ENCODE measurements at places on chromosomes 4 and X. TPM values are rescaled to one million over a fixed set of nuclear protein-coding genes. Genes with fewer than 3 reads are reported as not detected.

DNA sequence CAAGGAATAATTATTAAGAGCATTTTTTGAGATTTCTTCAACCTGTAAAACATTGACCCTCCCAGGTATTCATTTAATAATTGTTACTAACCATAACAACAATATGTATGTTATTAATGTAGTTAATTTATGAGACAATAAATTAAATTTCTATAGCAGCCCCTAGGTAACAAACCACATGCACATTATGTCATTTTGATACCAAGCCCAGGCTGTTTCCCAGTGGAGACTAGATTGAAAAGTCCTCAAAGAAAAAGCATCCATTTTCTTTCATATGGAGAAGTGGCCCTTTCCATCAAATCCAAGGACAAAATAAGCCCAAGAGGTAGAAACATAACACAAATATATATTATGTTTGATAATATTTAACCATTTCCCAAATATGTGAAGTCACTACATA is 104.3 kb upstream of the GK2 start:
- no peak for ATAC-seq

DNA sequence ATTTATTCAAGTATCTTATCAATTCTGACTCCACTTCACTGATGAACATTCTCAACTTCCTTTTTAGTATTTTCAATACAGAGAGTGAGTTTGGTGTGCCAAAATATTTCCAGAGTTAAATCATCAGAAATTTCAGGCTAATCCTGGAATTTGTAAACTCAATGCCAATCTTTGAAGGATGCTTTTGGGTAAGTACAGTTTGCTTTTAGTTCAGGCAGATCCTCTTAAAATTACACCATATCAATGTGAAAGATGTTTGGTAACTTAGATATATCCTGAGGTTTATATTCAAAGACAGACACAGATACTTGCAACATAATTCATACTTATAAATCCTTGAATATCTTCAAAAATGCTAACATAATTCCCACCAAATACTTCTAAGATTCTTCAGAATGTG is 76.0 kb upstream of the FAM47B start:
- ATAC-seq = no peak

GRCh38 chr4:139619644-139620043 is 46.0 kb upstream of the MGST2 start:
- no peak for ATAC-seq

The IL21 gene
- total RNA-seq = not detected

- ATAC-seq = no peak
These were observed 691.5 kb downstream of the KCTD8 start for GRCh38 chr4:43757147-43757546.

- no peak for ATAC-seq
These were observed 6.8 kb downstream of the NKX6-1 start for GRCh38 chr4:84492290-84492689.

DNA sequence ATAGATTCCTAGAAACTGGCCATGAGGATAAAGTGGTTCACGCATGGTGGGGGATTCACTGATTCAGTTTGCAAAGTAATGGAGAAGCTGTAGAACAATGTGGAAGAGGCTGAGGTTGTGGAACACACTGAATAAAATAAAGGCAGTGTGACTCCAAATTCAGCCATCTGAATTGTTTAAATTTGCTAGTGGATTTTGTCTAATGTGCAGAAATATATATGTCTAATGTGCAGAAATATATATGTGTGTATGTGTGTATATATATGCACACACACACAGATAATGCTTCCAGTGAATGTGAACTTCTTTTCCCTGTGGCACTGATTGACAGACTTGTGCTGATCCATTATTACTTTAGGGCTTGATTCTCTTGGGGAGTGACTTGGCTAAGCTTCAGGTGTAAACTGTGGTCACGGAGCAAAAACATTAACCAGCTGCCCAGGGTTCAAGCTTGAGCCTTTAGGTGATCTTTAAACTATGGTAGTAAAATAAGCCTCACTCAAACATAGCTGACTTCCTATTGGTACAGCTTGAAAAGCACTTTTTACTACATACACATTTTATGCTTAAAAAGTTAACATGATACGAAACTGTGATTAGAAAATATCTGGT is 3.5 kb downstream of the STBD1 start:
- ATAC-seq = no peak

- no peak for ATAC-seq
These were observed 22.8 kb upstream of the PDE6B start for GRCh38 chr4:602559-602942.

The IL3RA gene
- 10.2 TPM for total RNA-seq

The HTN1 gene
- not detected for total RNA-seq

The VCX gene
- total RNA-seq = not detected

The GABRE gene
- total RNA-seq = 2.6 TPM

DNA sequence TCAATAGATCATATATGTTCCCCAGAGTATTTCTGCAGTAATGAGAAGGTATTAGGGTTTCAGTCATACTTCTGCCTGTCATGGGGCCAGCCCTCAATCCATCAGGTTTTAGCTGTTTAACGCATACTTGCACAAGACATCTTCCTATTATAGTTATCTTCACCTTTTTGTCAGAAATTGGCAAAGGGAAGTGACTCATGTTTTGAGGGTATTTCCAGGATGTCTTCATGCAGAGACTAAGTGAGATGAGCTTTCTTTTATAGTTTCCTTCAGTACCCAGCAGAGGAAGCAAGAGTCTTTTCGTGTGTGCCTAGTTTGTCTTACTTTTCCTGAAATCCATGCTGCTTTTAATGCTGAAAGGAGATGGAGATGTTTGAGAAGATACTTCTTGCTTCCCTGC is 9.5 kb downstream of the CSTF2 start:
- ATAC-seq = no peak

GRCh38 chr4:2762048-2762447 is 5.9 kb upstream of the TNIP2 start:
- ATAC-seq = no peak

DNA sequence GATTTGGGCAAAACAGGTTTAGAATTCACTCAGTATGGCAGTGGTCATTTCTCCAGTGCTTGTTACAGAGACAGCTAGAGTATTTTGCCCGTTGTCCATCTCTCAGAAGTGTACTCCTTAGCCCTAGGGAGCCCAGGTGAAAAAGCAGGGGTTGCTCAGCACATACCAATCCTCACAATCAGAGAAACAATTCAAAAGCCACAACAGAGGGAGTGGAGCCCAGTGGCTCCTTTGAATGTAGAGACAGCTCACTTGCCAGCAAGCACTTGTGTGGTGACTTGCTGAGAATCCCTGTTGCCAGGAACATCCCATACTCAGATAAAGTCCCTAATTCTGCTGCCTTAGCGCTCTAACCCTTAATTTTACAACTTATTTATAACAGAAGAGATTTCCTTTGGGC is 1488.3 kb downstream of the RPA4 start:
- no peak for ATAC-seq

- ATAC-seq = no peak
These were observed 230.9 kb downstream of the IQCM start for GRCh38 chr4:149584722-149585121.

DNA sequence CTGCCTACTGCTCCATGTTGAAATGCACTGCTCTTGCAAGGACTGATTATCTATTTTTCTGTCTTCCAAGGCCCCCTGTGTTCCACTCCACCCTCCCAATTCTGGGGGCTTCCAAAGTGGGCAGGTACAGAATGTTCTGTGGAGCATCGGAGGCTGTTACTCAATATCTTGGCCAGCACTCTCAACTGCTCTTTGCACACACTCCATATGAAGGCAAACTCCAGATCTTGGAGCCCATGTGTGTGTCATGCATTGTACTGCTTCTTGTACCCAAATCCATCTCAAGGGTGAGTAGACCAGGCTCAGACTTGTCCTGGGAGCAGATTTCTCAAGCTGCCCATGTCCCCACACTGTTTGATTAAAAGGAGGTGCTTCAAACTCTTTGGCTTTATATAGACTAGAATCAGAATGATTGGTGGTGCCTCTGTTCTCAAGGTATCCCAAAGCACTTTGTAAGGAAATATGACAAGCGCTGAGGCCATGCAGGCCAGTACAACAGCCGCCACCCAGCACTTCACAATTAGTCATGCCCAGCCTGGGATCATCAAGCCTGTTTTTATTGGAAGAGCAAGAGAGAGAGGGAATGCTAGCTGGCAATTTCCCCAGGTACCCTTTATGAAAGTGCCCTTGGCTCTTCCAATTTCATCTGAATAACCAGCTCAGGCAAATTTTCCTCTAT is 44.3 kb downstream of the AR start:
- ATAC-seq = peak; percentile 57

DNA sequence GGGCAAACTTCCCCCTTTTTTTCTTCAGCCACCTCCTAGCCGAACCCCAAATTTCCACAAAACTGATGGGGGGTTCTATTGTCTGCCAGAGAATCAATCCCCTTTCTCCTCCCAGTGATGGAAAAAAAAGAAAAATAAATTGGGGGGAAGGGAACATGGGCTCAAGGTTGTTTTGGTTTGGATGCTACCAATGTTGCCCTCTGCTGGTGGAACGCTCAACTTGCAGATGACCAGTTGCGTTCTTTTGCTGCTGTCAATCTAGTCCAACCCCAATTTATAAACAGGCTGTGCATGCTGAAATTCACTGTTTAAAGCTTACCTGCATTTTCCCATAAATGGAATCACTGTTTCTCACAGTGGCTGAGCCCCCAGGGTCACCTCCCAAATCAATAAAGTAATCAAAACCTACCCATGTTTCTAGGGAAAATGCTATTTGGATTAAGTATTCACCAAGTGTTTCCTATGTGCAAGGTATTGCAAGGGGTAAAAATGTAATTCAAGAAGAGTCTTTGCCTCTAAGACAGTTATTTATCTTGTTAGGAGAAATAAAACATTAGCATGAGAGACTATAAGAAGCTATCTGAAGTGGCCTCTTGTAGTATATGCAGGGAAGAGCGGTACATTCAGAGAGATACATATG is 116.7 kb upstream of the TMEM164 start:
- no peak for ATAC-seq

DNA sequence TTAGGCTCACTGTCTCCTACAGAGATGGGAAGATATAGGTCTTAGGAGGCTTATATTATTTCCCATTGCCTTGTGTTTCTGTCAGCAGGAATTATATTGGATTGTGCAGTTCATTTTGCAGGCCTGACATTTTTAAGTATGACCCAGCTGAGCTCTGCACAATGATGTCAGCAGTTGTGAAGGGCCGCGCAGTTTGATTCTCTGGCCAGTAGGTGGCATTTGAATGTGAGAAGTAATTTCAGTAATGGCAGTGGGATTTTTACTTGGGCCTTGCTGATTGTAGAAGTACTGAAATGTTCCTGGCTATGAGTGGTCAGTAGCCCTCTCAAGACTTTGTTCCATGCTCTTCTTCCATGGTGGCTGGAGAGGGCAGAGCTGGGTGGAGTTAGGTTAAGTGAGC is 247.2 kb upstream of the MTMR8 start:
- no peak for ATAC-seq

GRCh38 chr4:47640911-47641310 is 155.8 kb downstream of the ATP10D start:
- no peak for ATAC-seq

The CENPI gene
- total RNA-seq = 2.5 TPM

DNA sequence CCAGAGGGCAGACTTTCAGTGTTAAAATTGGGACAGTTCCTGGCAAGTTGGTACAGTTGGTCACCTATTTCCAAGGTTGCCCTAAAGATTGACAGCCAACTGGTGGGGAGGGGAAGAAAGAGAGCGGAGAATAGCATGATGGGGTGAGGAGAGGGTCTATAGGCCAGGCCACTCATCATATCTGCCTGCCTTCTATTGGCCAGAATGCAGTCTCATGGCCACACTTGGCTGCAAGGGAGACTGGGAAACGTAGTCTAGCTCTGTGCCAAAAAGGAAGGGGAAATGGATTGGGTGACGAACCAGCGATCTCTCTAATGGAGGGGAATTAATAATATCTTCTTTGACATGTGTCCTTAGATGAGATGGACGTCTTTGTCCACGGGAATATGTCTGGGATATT is 197.4 kb upstream of the ATP6AP2 start:
- ATAC-seq = no peak

The NDNF gene
- total RNA-seq = 12.0 TPM

DNA sequence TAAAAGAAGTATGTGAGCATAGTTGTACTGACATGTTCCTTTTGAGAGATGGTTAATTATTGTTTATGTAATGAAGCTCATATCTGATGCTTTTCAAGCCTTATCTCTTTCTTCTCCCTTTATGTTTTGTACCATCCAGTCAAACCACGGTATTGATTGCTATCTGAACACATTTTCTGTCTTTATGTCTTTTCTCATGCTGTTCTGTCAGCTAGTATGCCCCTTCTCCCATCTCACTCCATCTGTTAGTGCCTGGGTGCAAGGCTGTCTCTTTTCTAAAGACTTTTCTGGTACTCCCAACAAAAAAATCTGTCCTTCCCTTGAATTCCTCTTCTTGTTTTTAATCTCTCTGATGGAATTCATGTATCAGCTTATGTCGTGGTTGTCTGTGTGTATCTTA is 883.8 kb upstream of the IGFBP7 start:
- ATAC-seq = no peak

GRCh38 chrX:153725832-153726285 is 1.2 kb downstream of the ABCD1 start:
- no peak for ATAC-seq

Data from gastroesophageal sphincter (tissue), 4 donors.